ENCODE measurements at places on chromosomes 1 and 21.
A peak's percentile ranks its signal among the peaks of the same experiment; 100 is the strongest.

DNA sequence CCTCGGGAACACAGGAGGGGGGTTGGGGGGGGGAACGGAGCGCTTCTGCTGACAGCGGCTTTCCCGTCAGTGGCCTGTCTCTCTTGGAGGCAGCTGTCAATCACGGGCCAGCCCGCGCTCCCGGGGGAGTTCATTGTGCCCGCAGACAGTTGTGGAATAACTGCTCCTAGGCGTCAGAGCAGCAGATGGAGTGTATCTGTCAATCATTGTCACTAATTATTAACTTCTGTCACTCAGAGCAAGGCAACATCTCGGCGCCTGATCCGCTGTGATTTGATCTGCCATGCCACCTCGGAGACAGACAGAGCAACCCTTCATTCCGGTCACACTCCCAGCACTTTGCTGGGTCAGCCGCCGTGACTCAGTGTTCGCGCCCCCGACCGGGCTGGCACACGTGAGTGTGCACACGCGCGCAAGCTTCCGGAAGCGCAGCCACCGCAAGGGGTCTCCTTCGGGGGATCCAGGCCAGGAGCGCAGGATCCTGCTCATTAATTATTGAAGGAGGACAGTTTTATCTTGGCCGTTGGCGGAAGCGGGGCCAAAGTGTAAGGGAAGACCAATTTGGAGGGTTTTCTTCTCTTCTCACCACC lies 75.8 kb downstream of the RRAGC start:
- DNase-seq, result no peak

DNA sequence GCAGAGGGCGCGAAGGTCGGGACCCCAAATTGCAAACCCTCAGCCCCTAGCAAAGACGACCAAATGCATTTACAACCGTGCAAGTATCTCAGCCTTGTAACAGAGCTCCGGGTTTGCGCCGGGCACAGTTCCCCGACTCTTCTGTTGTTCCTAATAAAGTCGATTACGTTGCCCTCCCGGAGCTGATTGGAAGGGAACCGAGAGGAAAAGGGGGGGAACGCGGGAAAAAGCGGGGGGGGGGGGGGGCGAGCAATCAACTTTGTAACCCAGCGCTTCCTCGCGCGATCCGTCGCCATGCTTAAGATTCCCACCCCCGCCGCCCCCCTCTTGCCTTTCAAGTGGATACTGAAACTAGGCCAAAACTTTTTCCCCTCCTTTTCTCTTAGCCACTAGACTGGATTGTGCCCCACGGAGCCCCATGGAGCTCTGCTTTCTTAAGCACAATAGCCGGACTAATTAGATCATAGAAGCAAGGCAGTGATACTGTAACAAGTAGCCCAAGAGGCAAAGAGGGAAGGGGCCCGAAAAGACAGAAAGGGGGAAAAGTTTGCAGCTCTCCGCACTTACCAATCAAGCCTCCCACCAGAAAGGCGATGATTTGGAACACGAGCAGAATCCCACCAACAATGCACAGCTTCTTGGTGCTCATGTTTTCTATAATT lies 565 bp downstream of the WLS start:
- DNase-seq, result no peak

- DNase-seq, result no peak
Measured at GRCh38 chr1:224180783-224181452, 2.1 kb upstream of the DEGS1 start.

DNA sequence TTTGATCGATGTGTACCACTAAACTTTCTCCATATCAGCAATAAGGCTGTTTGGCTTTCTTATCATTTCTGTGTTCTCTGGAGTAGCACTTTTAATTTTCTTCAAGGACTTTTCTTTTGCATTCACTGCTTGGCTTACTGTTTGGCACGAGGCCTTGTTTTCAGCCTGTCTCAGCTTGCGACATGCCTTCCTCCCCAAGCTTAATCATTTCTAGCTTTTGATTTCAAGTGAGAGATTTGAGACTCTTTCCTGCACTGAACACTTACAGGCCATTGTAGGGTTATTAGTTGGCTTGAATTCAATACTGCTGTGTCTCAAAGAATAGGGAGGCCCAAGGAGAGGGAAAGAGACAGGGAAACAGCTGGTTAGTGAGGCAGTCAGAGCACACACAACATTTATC lies 120.6 kb upstream of the KCND3 start:
- no peak for DNase-seq

DNA sequence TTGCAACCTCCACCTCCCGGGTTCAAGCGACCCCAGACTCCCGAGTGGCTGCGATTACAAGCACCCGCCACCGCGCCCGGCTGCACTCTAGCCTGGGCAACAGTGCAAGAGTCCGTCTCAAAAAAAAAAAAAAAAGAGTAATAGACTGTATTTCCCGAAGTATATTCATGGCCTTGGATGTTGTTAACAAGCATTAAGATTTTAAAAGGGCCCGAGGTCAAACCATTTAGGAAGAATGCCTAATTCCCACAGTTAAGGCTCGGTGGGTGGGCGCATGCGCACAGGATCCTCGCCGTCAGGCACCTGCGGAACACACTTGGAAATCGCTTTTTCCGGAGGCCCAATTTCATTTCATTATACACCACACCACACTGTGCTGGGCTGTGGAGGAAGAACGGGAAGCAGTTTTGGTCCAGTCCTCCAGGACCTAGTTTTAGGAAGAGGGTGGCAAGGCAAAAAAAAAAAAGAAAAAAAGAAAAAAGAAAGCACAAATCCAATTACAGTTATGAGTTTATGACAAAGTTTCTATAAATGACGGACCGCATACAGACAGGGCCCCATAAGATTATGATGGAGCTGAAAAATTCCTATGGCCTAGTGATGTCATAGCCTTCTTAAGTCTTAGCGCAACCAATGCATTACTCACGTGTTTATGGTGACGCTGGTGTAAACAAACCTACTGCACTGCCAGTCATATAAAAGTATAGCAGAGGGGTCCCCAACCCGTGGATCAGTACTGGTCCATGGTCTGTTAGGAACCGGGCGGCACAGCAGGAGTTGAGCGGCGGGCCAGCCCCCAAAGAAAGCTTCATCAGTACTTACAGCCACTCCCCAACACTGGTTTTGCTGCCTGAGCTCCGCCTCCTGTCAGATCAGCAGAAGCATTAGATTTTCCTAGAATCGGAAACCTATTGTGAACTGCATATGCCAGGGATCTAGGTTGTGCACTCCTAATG lies 38.2 kb downstream of the H3-3A start:
- DNase-seq, result peak; percentile 56

GRCh38 chr1:164703463-164703862 lies 144.5 kb downstream of the PBX1 start:
- no peak for DNase-seq

GRCh38 chr1:215584389-215584788 lies 17.3 kb downstream of the KCTD3 start:
- no peak for DNase-seq

GRCh38 chr1:234286206-234286605 lies 87.0 kb upstream of the COA6 start:
- no peak for DNase-seq

Measured in naive thymus-derived CD4-positive, alpha-beta T cell (primary cell).